ENCODE measurements at places on chromosomes 4 and X.

- H3K27me3 ChIP-seq = no peaks in the 10 kb centered on the region
- no peaks in the 10 kb centered on the region for H3K4me1 ChIP-seq
- H3K36me3 ChIP-seq = no peaks in the 10 kb centered on the region
Measured at GRCh38 chrX:105550043-105550663, 272.2 kb upstream of the NRK start.

- DNase-seq = no peak
- H3K4me1 ChIP-seq = no peaks in the 10 kb centered on the region
- H3K27ac ChIP-seq = no peak overlapping the region
Measured at GRCh38 chr4:83356899-83357661, 22.4 kb upstream of the HPSE start.

DNA sequence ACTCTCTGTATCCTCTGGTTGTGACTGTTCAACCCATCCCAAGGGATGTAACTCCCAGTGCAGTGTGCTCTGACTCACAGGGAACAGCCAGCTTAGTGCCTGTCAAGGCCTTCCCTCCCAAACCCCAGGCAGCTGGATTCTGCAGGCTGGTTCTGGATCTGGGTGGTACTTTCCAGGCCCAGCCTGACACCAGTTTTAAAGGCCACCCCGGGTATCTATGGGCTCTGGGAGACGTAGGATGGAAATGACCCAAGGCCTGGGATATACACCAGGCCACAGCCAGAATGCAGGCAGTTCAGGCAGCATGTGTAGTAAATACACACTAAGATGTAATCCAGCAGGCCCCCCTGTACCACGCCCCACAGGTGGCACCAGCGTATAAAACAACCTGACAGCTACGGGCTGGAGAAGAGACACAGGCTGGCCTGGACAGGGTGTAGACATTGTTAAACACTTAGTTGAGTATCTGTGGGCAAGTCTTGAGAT is 64.2 kb downstream of the SPINK2 start:
- no peaks in the 10 kb centered on the region for H3K36me3 ChIP-seq
- no peak overlapping the region for H3K27ac ChIP-seq
- DNase-seq = no peak

DNA sequence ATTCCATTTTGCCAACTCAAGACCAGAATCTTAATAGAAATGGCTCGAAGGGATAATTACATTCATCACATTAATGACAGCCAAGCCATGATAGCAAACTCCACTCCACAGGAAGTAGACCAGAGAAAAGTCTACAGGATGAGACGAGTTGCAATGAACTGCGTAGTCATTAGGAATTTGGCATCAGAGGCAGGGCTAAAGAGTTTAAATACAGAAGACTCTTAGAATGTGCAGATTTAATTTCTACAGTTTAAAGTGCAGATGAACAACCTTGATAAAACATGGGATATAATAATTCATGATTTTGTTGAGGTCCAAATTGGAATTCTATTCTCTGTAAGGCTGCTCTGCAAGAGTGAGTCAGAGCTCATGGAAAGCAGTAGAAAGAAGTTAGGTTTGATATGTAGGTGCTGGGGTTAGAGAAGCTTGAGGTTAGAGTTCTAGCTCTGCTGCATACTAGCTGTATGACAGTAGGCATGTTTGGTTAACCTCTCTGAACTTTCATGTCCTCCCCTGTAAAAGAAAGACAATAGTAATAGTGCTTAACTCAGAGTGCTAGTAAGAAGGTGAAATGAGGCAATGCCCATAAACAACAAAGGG is 32.2 kb downstream of the LNX1 start:
- DNase-seq = no peak
- no peaks in the 10 kb centered on the region for H3K4me1 ChIP-seq
- H3K27ac ChIP-seq = no peak overlapping the region

- no peak overlapping the region for H3K27ac ChIP-seq
- H3K4me1 ChIP-seq = no peaks in the 10 kb centered on the region
- DNase-seq = no peak
- H3K27me3 ChIP-seq = no peaks in the 10 kb centered on the region
- H3K4me3 ChIP-seq = no peak overlapping the region
Measured at GRCh38 chr4:72770708-72771107, 201.7 kb upstream of the ADAMTS3 start.

DNA sequence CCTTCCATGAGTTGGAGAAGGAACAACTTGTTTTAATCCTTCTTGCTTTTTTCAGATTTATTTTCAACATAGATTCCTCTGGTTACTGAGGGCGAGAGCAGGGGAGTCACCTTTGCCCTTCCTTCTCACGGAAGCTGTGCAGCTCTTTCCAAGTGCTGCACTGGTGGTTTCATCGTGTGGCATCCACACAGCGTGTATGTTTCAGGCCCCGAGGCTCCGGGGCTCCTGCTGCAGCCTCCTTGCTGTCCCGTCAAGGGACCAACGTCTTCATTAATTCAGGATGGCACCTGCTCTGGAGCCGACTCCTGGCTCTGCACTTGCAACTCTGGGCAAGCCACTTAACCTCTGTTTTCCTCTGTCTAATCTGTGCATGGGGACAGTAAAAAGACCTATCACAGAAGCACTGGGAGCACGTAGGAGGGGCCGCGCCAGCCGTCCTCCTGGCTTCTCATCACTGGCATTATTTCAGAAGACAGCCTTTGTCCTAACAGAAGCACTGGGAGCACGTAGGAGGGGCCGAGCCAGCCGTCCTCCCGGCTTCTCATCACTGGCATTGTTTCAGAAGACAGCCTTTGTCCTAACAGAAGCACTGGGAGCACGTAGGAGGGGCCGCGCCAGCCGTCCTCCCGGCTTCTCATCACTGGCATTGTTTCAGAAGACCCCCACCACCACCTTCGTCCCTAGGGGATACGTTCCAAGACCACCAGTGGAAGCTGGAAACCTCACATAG is 117.8 kb upstream of the NKX1-1 start:
- H3K4me3 ChIP-seq = no peak overlapping the region
- H3K36me3 ChIP-seq = no peaks in the 10 kb centered on the region
- DNase-seq = no peak
- H3K27me3 ChIP-seq = no peaks in the 10 kb centered on the region
